ENCODE measurements at places on chromosomes 3 and 15.

- no peak overlapping the region for H3K4me3 ChIP-seq
- H3K27ac ChIP-seq = no peak overlapping the region
- H3K36me3 ChIP-seq = no peaks in the 10 kb centered on the region
Measured at GRCh38 chr15:91515188-91515754, 338.2 kb upstream of the SLCO3A1 start.

DNA sequence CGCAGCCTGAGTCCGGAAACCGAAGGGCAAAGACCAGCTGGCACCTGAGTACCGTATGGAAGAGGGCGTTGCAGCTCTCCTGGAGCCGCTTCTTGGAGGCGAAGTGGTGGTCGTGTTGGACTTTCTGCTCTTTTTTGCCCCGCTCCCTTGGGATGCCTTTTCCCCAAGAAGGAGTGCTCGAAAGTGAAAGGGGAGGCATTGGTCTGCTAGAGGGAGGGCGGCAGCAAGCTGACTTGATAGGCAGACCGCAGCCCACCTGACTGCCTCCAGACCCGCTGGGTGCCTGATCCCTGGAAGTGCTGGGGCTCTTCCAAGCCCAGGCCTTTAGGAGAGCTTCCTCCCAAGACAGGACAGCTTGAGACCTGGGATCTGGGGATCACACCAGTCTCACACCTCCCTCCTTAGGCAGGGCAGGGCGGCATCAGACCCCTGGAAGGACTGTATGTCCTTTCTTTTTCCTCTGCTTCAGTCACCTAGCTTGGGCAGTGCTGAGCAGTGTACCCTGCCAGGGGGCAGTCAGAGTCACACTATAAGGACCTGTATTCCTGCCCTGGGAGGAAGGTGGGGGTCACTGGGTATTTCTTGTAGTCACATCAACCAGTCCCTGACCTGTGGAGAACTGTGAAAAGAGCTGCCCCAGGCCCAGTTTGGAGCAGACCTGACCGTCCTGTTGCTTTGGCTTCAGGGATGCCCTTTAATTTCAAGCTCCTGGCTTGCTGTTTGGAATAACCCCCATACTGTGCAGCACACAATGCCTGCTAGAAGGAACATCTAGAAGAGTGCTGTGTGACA lies 2.1 kb downstream of the ACVR2B start:
- H3K27ac ChIP-seq = no peak overlapping the region
- no peak for DNase-seq
- peaks cover 7% of the 10 kb centered on the region for H3K36me3 ChIP-seq
- H3K27me3 ChIP-seq = peaks cover 10% of the 10 kb centered on the region
- H3K4me1 ChIP-seq = peaks cover 11% of the 10 kb centered on the region

- no peak overlapping the region for H3K4me3 ChIP-seq
- peaks cover 11% of the 10 kb centered on the region for H3K27me3 ChIP-seq
- no peaks in the 10 kb centered on the region for H3K4me1 ChIP-seq
- no peak for DNase-seq
- H3K27ac ChIP-seq = no peak overlapping the region
Measured at GRCh38 chr3:182740710-182741109, 52.6 kb upstream of the ATP11B start.

GRCh38 chr3:13525827-13526625 lies 22.9 kb upstream of the FBLN2 start:
- H3K4me1 ChIP-seq = no peaks in the 10 kb centered on the region
- no peak overlapping the region for H3K4me3 ChIP-seq
- DNase-seq = no peak
- peaks cover 26% of the 10 kb centered on the region for H3K27me3 ChIP-seq

- DNase-seq = no peak
- peaks cover 11% of the 10 kb centered on the region for H3K36me3 ChIP-seq
- H3K4me1 ChIP-seq = peaks cover 8% of the 10 kb centered on the region
- H3K27ac ChIP-seq = no peak overlapping the region
Measured at GRCh38 chr3:58084166-58084565, 75.9 kb downstream of the FLNB start.

GRCh38 chr15:60162968-60163355 lies 158.9 kb downstream of the FOXB1 start:
- H3K4me1 ChIP-seq = no peaks in the 10 kb centered on the region
- DNase-seq = no peak
- H3K4me3 ChIP-seq = no peak overlapping the region
- H3K36me3 ChIP-seq = no peaks in the 10 kb centered on the region
- no peak overlapping the region for H3K27ac ChIP-seq

Data from effector memory CD8-positive, alpha-beta T cell (primary cell).